ENCODE measurements at places on chromosomes 2 and 18. TPM values are rescaled to one million over a fixed set of nuclear protein-coding genes. Genes with fewer than 3 reads are reported as not detected.

Gene SYT4
- not detected for total RNA-seq

Gene DYNC2LI1
- 3.9 TPM for total RNA-seq

Gene NAT8
- not detected for total RNA-seq

Gene CMPK2
- total RNA-seq, result 102 TPM

Gene ATP9B
- total RNA-seq, result 34.2 TPM

Gene CCBE1
- total RNA-seq, result not detected

Gene CCT4
- 117 TPM for total RNA-seq

Gene GREB1L
- not detected for total RNA-seq

Gene ZNF521
- total RNA-seq, result not detected

Gene CHST10
- 5.5 TPM for total RNA-seq

Gene IL1RN
- 2.1 TPM for total RNA-seq

Gene RAD51AP2
- not detected for total RNA-seq

Gene POTEI
- not detected for total RNA-seq

Gene HTRA2
- total RNA-seq, result 47.4 TPM

Gene SLC14A1
- 3.1 TPM for total RNA-seq

Gene PLA2R1
- not detected for total RNA-seq

Gene CNOT11
- total RNA-seq, result 64.2 TPM

Gene RNMT
- 40.7 TPM for total RNA-seq

Gene RTKN
- 0.80 TPM for total RNA-seq

Gene PPM1B
- 60.4 TPM for total RNA-seq

Gene GREB1
- 0.54 TPM for total RNA-seq

Gene LINC00305
- total RNA-seq, result not detected

Gene CYS1
- total RNA-seq, result 0.14 TPM

Gene RNF144A
- total RNA-seq, result 91.1 TPM
